ENCODE measurements at places on chromosomes 4 and X.

DNA sequence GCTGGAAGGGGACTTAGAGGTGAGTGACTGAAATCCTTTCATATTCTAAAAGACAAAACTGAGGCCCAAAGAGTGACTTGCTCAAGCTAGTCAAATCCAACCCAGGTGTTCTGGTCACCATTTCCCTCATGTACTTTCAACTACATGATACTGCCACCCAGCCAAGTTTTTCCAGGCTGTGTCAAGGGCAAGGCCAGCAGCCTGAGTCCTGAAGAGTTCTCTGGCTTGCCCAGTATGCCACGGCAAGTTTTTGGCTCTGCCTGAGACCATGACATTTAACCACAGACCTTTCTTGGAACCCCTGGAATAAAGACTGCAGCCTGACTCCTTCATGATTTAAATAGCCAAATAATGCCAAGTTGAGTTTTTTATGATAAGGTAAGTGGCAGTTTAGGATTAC lies 10.7 kb upstream of the TMEM164 start:
- no peak for DNase-seq

DNA sequence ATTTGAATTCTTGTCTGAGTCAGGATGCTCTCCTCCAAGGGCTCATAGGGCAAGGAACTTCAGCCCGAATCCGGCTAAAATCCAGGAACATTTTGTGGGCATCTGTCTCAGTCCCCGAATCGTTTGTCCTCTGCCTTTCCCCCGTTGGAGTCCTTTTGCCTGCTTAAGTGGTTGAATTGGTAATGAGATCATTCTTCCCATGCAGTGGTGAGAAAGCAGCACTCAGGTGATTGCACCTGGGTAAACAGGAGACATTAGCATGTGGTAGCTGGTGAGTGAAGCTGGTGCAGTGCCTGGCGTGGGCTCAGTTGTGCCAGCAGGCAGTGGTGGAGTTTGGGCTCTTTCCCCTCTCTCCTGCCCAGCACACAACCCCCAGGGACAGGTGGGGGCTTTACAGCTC lies 61.9 kb upstream of the MTM1 start:
- DNase-seq = no peak

GRCh38 chr4:75321484-75321883 lies 192.7 kb downstream of the RCHY1 start:
- no peak for DNase-seq

- no peak for DNase-seq
These were observed 954.0 kb upstream of the TENM3 start for GRCh38 chr4:181289198-181289597.

- DNase-seq = no peak
These were observed 29.8 kb upstream of the CCNG2 start for GRCh38 chr4:77127215-77127614.

- no peak for DNase-seq
These were observed 191.5 kb upstream of the NR3C2 start for GRCh38 chr4:148633720-148634119.

GRCh38 chr4:74967324-74967723 lies 34.4 kb downstream of the PARM1 start:
- no peak for DNase-seq

DNA sequence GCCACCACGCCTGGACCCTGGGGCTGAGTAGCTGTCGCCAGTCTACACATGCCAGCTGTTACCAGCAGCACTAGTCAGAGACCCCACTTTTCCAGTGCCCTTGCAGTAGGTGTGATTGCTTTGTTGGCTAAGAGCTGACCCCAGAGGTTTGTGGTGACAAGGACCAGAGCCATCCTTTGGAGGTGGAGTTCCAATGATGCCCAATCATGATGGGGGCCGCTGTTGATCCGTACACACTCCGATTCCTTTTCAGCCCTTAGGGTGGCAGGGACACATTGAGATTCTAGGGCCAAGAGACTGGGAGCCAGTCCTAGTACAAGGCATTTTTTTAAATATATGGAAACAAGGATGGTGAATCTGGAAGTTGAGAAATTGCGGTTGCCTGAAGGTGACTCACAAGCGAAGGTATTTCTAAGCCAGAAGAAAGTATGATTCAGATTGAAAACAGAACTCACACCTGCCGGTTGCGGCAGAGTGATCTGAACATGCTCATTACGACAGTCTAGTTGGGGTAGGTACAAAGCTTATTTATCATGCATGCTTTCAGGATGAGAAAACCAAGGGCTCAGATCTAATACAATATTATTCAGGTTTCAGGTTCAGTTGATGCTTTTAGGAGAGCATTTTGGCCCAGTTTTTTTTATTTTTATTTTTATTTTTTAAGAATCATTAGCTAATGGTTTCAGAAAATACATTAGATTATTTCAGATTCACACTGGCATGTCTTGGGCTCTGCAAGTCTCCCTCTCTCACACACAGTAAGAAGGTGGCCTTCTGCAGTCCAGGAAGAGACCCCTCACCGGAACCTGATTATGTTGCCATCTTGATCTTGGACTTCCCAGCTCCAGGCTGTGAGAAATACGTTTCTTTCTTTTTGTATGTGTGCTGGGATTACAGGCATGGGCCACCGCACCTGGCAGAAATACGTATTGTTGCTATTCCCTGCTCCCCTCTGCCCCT lies 43.4 kb downstream of the SHROOM2 start:
- DNase-seq = no peak

DNA sequence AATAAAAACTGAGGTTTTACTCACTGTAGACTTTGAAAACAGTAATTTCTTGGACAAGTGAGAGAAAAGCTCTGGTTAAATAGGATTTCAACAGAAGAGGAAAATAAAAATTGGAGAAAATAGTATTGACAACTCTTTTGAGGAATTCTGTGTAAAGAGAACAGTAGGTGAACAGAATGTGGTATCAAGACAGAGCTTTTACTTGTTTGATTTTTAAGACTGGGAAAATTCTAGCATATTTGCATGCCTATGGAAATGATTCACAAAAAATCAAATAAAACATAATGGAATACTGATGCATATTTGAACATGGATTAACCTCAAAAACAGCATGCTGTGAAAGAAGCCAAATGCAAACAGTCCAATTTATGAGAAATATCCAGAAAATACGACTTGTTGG lies 504.6 kb downstream of the KCTD8 start:
- DNase-seq = no peak

DNA sequence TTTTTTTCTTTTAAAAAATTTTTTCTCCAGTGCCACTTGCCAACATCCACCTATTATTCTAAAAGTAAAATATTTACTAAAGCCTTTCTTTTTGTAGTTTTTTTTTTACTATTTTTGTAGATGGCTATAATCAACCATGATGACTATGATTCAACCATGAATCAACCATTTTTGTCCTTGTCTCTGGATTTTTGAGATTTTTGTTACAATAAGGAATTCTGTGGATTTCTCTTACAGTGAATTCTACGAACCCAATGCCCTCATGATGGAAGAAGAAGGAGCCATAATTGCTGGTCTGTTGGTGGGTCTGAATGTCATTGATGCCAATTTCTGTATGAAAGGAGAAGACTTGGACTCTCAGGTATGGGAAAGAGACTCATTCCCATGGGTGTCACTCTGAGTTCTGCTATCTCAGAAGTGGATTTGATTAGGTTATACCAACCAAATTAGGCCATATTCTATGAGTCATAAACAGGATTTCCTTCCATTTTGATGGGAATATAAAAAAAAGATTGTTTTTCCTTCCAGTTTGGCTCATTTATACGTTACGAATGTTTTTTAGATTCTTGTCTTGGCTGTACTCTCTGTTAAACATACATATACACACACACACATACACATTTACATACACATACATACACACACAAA lies 46.7 kb downstream of the RUFY3 start:
- DNase-seq = no peak

DNA sequence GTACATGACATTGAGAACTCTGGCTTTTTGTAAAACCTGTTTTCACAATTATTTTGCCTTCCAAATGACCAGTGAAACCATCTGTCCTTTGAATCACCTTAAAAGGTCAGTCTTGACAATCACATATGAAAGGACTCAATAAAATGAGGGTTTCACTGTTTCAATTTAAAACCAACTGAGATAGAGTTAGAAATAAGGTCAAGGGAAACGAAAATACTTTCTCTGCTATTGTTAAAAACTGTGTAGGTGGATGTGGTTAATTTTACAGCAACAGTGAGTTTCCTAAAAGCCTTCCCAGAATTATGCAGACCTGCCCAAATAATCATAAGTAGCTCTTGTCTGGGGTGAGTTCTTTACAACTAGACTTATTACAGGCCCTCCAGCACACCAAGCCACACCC lies 839.9 kb downstream of the RAB28 start:
- no peak for DNase-seq

DNA sequence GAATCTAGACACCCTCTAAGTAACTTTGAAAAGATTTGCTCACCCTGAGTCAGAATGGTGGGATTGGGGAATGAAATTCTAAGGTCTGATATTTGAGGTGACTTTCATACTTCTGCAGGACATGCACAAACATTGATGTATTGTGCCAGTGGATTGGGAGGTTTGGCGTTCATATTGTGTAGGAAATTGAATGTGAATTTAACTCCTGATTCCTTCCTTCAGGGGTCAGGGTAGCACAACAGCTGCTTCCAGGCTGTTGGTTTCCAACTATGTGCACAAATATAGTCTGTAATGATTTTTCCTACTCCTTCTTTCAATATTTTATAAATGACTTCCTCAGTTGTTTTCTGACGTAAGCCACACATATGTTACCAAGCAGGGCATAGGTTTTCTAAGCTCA lies 3.1 kb downstream of the IL1RAPL1 start:
- DNase-seq = no peak

DNA sequence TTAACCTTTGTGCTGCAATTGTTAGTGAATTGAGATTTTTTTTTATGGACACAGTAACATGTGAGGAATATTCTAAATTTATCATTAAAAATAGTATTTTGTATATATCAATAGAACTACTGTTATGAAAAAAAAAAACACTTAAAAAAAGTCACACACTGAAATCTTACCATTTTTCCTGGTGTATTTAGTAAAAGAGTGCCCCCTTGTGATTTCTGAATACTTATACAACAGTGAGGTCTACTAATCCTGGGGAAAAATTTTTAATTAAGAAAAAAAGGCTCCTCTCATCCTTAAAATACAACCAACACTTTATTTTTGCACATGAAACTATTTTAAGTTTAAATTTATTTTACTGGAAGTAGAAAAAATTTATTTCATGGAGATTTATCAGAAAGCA lies 56.4 kb upstream of the SPOCK3 start:
- DNase-seq = no peak

DNA sequence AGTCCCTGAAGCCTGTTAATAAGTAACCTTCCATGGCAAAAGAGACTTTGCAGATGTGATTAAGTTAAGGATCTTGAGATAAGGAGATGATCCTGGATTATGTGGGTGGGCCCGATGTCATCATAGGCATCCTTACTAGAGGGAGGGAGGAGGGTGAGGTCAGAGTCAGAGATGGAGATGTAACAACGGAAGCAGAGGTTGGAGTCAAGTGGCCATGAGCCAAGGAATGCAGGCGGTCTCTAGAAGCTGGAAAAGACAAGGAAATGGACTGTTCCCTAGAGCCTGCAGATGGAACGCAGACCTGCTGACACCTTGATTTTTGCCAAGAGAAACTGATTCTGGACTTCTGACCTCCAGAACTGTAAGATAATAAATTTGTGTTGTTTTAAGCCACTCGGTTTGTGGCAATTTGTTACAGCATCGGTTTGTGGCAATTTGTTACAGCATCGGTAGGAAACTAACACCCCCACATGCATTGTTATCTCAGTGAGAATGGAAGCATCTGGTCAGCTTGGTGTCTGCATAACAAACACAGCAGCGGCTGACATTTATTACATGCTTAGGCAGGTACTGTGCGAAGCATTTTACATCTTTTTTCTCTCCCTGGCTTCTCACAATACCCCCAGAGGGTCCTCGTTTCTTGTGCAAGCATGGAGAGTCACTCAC lies 55.6 kb downstream of the CLDN34 start:
- no peak for DNase-seq

DNA sequence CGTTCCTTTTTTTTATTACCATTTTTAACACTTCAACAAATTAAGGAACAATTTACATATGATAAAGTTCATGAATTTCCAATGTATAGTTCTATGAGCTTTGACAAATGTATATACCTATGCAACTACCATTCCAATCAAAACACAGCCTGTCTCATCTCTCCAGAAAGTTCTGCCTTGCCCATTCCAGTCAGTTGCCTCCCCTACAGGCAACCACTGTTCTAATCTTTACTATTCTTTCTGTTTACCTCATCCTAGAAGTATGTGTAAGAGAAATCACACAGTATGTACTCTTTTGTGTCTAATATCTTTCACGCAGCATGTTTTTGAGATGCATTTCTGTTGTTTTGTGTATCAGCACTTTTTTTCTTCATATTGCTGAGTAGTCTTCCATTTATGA lies 224.9 kb downstream of the KIT start:
- no peak for DNase-seq

GRCh38 chr4:1711571-1712215 lies 426 bp downstream of the SLBP start:
- no peak for DNase-seq

- DNase-seq = no peak
These were observed 21.9 kb downstream of the STK26 start for GRCh38 chrX:132044953-132045352.

DNA sequence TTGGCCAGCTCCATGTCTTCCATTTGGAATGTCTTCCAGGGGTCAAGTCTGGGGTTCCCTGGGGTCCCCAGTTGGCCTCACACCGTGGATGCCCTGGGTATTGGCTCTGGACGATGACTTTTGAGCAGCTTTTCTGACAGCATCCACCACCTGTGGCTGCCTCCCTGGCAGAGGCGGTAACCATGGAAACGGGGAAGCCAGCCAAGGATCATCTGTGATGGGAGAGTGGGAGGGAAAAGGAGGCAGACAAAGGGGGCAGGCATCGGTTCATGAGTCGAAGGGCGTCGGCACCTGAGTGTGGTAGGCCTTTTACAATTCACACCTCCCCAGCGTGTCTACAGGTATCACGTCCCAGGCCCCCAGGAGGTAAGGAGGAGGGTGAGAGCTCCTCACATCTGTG lies 152.2 kb downstream of the ASMT start:
- DNase-seq = no peak

- DNase-seq = no peak
These were observed 39.9 kb downstream of the APBB2 start for GRCh38 chr4:41174444-41174843.
